ENCODE measurements at places on chromosomes 13 and 19. TPM values are rescaled to one million over a fixed set of nuclear protein-coding genes. Genes with fewer than 3 reads are reported as not detected.
A peak's percentile ranks its signal among the peaks of the same experiment; 100 is the strongest.

Gene PRR12
- total RNA-seq, result 46.5 TPM

Gene IL17D
- 0.15 TPM for total RNA-seq

Gene CACNG7
- not detected for total RNA-seq

Gene RASL11A
- 0.70 TPM for total RNA-seq

Gene LHB
- not detected for total RNA-seq

Gene LHFPL6
- total RNA-seq, result 2.6 TPM

Gene KLK12
- total RNA-seq, result not detected

Gene OVOL3
- not detected for total RNA-seq

Gene GPR183
- total RNA-seq, result 15.3 TPM

Gene MADCAM1
- total RNA-seq, result 0.16 TPM

Gene LILRB5
- total RNA-seq, result not detected

DNA sequence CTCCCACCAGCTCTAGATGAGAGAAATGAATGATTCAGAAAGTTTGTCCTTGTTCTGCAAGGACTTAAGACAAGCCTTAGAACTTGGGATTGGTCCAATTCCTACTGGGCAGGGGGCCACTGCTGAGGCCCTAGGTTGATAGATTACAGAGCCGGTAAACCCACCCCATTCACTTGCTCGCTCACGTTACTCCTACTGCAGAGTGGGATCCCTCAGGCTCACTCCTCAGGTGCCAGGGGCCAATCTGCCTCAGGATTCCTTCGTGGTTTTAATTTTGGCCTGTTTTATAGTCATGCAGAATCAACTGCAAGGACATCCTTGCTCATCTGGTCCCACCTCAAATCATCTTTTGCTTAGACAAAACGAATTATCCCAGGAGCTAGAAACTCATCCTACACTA is 59.0 kb downstream of the SERP2 start:
- no peak overlapping the region for H3K4me3 ChIP-seq
- H3K36me3 ChIP-seq, result no peaks in the 10 kb centered on the region
- peaks cover 27% of the 10 kb centered on the region for H3K27me3 ChIP-seq
- no peak overlapping the region for H3K27ac ChIP-seq

DNA sequence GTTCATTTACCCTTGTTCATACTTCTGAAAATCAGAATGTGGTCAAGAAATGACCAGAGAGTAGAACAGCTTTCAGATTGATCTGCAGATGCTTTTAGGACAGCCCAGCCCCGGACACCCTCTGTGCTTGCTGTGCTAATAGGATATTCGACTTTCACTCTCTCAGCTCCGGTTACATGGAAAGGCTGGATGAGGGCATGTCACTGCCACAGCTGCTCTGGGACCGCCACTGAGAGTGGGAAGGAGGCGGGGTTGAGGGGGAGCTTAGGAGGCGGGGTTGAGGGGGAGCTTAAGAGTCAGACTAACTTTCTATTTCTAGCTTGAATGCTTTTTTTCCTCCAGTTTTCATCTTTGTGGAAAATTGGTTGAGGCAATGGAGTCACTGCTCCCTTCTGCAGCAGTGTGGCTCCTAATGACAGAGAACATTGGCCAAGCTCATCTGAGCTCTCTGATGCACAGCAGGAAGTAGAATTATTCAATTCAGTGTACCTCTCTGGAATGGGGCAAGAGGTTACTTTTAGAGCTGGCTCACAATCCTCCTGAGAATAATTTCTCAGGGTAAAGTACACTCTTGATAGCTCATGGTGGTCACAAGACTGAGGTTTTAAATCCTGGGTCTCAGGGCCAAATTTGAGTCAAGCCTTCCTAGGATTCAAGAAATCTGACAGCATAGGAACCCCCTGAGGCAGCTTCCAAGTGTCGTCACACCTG is 74.6 kb upstream of the NPAS1 start:
- no peak overlapping the region for H3K4me3 ChIP-seq
- DNase-seq, result no peak
- peak overlapping the region; percentile 54 for H3K27ac ChIP-seq
- H3K36me3 ChIP-seq, result peaks cover 21% of the 10 kb centered on the region
- H3K4me1 ChIP-seq, result peaks cover 27% of the 10 kb centered on the region
- H3K27me3 ChIP-seq, result no peaks in the 10 kb centered on the region

DNA sequence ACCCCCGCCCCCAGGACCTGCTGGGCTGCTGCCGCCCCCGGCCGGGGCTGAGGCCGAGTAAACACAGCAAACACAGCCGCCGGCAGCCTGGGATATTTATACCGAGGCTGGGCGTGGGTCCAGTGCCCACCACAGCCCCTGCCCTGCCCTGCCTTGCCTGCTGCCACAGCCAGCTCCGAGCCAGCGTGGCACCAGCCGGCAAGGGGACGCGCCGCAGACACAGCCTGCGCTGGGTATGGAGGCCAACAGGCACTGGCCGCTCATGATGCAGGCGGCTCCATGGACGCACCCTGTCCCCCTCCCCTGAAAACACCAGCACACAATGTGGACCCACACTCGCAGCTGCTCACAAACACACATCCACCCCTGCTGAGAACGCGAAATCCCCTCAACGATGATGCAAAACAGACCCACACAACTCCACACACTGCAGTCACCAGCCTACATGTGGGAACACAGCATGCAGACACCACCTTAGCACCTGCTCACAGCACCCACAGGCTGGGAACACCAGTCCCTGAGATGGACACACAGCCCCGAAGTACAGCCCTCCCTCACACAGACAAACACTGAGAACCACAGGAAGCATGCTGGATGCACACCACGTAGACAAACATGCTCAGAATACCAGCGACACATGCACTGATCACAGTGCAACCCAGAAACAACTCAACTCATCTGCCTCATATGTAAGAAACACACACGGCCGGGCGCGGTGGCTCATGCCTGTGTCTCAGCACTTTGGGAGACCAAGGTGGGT is 16.2 kb downstream of the CCDC97 start:
- no peaks in the 10 kb centered on the region for H3K27me3 ChIP-seq
- H3K4me3 ChIP-seq, result peak overlapping the region; percentile 4
- peak; percentile 60 for DNase-seq
- peaks cover 55% of the 10 kb centered on the region for H3K4me1 ChIP-seq

GRCh38 chr19:55118401-55118991 is 1.1 kb upstream of the PPP1R12C start:
- peaks cover 36% of the 10 kb centered on the region for H3K4me1 ChIP-seq
- peaks cover 11% of the 10 kb centered on the region for H3K27me3 ChIP-seq
- peak; percentile 67 for DNase-seq

GRCh38 chr13:92187378-92187989 is 789.1 kb downstream of the GPC5 start:
- H3K4me1 ChIP-seq, result no peaks in the 10 kb centered on the region
- H3K27ac ChIP-seq, result no peak overlapping the region

GRCh38 chr13:28406733-28407266 is 88.1 kb downstream of the FLT1 start:
- H3K4me3 ChIP-seq, result no peak overlapping the region
- no peak overlapping the region for H3K27ac ChIP-seq
- peaks cover 4% of the 10 kb centered on the region for H3K4me1 ChIP-seq

- H3K27ac ChIP-seq, result no peak overlapping the region
- H3K36me3 ChIP-seq, result peaks cover 6% of the 10 kb centered on the region
- no peaks in the 10 kb centered on the region for H3K4me1 ChIP-seq
- H3K27me3 ChIP-seq, result no peaks in the 10 kb centered on the region
Measured at GRCh38 chr19:5380215-5380919, 39.8 kb upstream of the PTPRS start.

DNA sequence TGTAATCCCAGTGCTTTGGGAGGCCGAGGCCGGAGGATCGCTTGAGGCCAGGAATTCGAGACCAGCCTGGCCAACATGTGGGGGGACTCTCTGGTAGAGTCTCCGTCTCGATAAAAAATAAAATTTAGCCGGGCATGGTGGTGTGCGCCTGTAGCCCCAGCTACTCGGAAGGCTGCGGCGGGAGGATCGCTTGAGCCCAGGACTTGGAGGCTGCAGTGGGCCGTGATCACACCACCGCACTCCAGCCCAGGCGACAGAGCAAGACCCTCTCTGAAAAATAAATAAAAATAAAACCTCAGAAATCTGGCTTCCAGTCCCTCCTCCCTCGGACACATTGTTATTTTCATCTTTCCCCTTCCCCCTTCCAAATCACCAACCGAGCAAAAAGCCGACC is 332 bp downstream of the IRGQ start:
- H3K4me3 ChIP-seq, result peak overlapping the region; percentile 94
- H3K27me3 ChIP-seq, result no peaks in the 10 kb centered on the region
- DNase-seq, result no peak
- H3K36me3 ChIP-seq, result peaks cover 6% of the 10 kb centered on the region
- H3K4me1 ChIP-seq, result peaks cover 29% of the 10 kb centered on the region

DNA sequence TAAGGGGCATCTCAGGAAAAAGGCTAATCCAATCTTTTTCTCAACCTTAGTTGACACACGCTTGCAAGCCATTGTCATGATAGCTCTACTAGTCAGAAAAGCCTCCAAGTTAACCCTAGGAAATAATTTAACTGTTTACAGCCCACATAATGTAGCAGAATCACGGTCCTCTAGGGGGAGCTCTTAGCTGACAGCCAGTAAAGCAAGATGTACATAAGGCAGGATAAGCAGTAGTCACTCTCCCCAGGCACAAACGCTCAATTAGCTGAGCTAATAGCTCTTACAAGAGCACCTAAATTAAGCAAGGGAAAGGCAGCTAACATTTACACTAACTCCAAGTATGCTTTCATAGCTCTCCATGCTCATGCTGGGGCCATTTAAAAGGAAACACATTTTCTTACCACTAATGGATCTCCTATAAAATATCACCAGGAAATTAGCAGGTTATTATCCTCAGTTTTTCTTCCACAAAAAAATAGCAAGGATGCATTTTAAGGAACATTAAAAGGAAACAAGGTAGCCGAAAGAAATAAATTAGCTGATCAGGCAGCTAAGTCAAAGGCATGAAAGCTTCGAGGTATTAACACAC is 33.7 kb upstream of the ZSCAN5A start:
- H3K27ac ChIP-seq, result no peak overlapping the region
- H3K27me3 ChIP-seq, result no peaks in the 10 kb centered on the region
- peak; percentile 42 for DNase-seq
- no peak overlapping the region for H3K4me3 ChIP-seq
- H3K4me1 ChIP-seq, result no peaks in the 10 kb centered on the region

DNA sequence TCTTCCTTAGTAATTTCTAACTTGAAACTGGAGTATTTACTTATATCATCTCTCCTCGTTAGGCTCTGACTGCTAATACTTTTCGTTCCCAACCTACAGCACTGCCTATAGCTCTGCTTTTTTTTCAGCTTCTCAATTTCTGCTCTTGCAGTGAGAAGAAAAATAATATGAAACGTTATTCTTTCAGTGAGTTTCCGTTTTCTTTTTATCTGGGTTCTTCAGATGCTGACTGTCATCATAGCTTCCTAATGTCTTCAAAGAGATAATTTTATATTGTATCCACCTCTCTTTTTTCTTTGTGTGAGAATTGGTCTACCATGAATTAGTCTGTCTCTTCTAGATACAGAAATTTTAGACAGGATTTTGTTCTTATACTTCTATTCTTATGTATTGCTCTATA is 454.9 kb downstream of the LMO7 start:
- H3K4me3 ChIP-seq, result no peak overlapping the region
- no peak for DNase-seq
- H3K27ac ChIP-seq, result no peak overlapping the region
- H3K36me3 ChIP-seq, result no peaks in the 10 kb centered on the region

- no peaks in the 10 kb centered on the region for H3K36me3 ChIP-seq
- peaks cover 11% of the 10 kb centered on the region for H3K27me3 ChIP-seq
- H3K4me3 ChIP-seq, result no peak overlapping the region
Measured at GRCh38 chr13:32246468-32246867, 68.7 kb downstream of the ZAR1L start.

- H3K27ac ChIP-seq, result no peak overlapping the region
- no peak overlapping the region for H3K4me3 ChIP-seq
- H3K4me1 ChIP-seq, result peaks cover 22% of the 10 kb centered on the region
Measured at GRCh38 chr19:39130337-39131254, 5.0 kb downstream of the PAK4 start.

DNA sequence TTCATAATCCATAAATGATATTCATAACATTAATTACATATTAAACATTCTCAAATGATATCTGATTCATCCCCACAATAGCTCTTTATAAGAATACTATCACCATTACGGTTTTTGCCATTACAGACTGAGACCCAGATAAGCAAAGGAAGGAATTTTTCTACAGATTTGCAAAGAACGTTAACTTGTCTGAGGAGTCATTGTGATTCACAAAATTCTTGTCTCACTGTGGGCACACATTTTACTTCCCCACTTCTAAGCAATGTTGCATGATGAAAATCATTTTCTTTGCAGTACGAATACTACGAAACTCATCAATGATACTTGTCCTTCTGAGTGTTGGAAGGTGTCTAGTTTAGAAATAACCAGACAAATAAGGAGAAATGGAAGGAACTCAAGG is 70.1 kb downstream of the NALCN start:
- no peaks in the 10 kb centered on the region for H3K27me3 ChIP-seq
- H3K36me3 ChIP-seq, result no peaks in the 10 kb centered on the region
- H3K4me1 ChIP-seq, result no peaks in the 10 kb centered on the region
- DNase-seq, result no peak
- no peak overlapping the region for H3K4me3 ChIP-seq
- H3K27ac ChIP-seq, result no peak overlapping the region

DNA sequence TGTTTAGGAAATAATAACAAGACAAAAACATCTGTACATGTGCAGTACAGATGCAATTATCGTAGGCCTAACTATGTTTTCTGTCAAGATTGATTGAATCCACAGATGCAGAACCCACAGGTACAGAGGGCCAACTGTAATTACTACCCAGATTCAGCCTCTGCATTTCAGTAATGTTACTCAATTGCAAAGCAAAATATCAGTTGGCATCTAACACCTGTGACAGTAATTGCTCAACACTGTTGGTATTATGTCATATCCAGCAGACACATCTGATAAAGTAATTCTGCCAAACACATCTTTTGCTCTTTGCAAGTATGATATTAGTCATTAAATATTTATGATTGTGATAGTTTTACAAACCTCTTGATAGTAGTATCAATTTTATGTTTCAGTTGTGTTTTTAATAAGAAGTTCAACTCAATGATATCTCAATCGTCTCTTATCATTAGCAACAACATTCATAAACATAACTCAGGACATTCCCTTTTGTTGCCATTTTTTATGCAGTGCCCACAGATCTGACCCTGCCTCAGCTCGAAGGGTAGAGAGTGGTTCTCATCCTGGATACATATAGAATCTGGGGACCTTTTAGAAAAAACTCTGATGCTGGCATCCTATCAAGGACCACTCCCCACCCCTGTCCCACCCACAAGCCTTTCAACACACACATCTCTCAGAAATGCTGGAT is 104.7 kb downstream of the MYCBP2 start:
- no peak overlapping the region for H3K27ac ChIP-seq
- peaks cover 7% of the 10 kb centered on the region for H3K4me1 ChIP-seq
- H3K4me3 ChIP-seq, result no peak overlapping the region
- DNase-seq, result no peak
- peaks cover 36% of the 10 kb centered on the region for H3K36me3 ChIP-seq

GRCh38 chr13:55577082-55577846 is 1563.5 kb upstream of the PRR20A start:
- no peaks in the 10 kb centered on the region for H3K27me3 ChIP-seq
- no peaks in the 10 kb centered on the region for H3K36me3 ChIP-seq
- H3K4me1 ChIP-seq, result no peaks in the 10 kb centered on the region

GRCh38 chr13:58666331-58666730 is 1034.8 kb downstream of the PCDH17 start:
- no peaks in the 10 kb centered on the region for H3K36me3 ChIP-seq
- H3K4me1 ChIP-seq, result no peaks in the 10 kb centered on the region
- H3K27ac ChIP-seq, result no peak overlapping the region
- H3K27me3 ChIP-seq, result no peaks in the 10 kb centered on the region

GRCh38 chr13:43848001-43848649 is 31.4 kb downstream of the CCDC122 start:
- H3K36me3 ChIP-seq, result peaks cover 8% of the 10 kb centered on the region
- H3K4me3 ChIP-seq, result no peak overlapping the region

GRCh38 chr19:18749362-18750231 is 41.5 kb downstream of the COMP start:
- peaks cover 3% of the 10 kb centered on the region for H3K36me3 ChIP-seq
- no peak overlapping the region for H3K4me3 ChIP-seq
